Tibial nerve (tissue), 4 donors: ENCODE measurements at places on chromosomes 1 and 21.

- H3K36me3 ChIP-seq: no peaks in the 10 kb centered on the region
- H3K27ac ChIP-seq: no peak overlapping the region
- no peak for DNase-seq
- no peak overlapping the region for H3K4me3 ChIP-seq
Observed at GRCh38 chr1:86419277-86419903, 4.6 kb upstream of the CLCA2 start.

DNA sequence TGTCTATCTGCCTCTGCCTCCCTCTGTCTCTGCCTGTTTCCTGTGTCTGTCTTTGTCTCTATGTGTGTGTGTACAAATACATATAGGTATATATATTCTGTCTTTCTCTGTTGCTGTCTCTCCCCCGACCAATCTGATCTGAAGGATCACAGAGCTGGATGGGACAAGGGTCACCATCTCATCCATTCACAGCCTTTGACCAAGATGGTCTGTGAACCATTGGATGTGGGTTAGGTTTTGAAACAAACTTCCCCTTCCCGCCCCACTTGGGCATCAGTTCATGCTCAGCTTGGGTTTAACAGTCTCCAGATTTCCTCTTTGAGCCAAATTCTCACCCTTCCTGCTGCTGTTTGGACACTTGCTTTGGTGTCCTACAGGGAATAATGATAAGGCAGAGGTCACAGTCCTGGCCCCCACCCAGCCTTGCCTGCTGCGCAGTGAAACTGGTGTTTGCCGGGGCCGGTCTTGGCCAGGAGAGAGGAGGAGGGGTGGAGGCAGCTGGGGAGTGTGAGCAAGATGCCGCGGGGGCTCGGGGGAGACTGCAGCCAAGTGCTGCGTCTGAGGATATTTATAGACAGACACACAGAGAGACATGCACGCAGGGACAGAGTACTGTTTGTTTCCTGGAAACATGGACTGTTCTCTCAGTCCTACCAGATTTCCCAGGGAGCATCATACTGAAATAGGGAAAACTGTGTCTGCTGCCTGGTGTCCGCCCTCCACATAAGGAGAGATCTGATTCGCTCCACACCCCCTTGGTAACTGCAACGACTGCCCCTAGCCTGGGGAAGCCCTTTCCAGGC lies 27.0 kb upstream of the BTG2 start:
- H3K27me3 ChIP-seq: no peaks in the 10 kb centered on the region
- no peak overlapping the region for H3K4me3 ChIP-seq
- peaks cover 69% of the 10 kb centered on the region for H3K4me1 ChIP-seq

DNA sequence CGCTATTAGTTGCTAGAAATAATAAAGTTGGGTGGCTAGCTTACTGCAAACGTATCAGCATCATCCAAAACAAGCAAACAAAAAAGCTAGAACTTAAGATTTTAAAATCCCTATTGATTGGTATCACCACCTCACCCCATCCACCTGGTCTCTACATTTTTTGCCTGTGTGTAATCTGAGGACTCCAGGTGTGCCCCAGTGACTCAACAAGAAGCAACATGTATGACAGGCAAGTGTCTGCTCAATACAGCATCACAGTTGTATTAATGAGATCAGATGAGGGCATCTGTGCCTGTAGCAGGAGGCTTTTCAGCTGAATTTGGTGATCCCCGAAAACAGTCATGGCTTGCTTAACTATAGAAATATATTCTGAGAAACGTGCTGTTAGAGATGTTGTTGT lies 14.6 kb upstream of the PAPPA2 start:
- no peaks in the 10 kb centered on the region for H3K36me3 ChIP-seq
- no peaks in the 10 kb centered on the region for H3K27me3 ChIP-seq
- no peak for DNase-seq
- no peaks in the 10 kb centered on the region for H3K4me1 ChIP-seq
- H3K4me3 ChIP-seq: no peak overlapping the region

- no peak overlapping the region for H3K27ac ChIP-seq
- no peaks in the 10 kb centered on the region for H3K27me3 ChIP-seq
- no peaks in the 10 kb centered on the region for H3K36me3 ChIP-seq
- no peaks in the 10 kb centered on the region for H3K4me1 ChIP-seq
- H3K4me3 ChIP-seq: no peak overlapping the region
Observed at GRCh38 chr1:179770887-179771502, 27.9 kb downstream of the FAM163A start.
